ENCODE measurements at places on chromosomes 6 and 20.

DNA sequence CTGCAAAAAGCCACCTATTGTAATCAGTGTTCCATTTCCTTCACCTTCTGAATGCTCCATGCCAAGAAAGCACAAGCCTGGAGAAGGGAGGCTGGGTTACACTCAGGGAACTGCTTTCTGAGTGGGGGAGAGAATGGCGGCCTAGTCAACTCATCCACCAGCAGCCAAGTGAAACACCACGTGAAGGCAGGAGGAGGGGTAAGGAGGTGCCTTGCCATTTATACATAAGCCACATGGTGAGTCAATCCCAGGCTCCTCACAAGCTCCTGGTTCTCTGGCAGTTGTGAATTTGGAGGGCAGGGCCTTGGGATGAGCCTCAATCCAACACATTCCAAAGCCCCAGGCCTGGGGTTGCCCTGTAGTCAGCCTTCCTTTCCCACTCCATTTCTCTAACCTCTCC lies 149.4 kb downstream of the CD24 start:
- DNase-seq, result peak; percentile 7

DNA sequence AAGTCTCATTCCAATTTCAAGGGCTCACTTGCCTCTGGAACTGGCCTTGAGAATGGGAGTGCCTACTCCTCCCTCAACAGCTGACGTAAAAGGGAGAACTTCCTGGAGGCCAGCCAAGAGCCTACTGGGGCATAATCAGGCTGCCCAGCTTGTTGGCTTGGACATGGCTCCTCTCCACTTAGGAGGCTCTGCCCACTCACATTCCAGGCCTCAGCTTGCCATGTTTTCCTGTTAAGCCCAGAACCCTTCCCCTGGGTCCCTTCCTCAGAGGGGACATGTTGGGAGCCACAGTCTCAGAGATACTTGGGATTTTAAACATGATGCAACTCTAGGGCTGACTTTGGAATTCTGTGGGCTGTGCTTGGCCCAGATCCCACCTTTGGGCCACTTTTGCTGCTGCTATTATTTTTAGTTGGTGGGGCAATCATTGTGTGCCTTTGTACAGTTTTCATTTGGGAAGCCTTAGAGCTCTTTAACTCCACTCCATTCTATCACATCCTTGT lies 31.5 kb upstream of the ADTRP start:
- DNase-seq, result peak; percentile 72

GRCh38 chr6:24477070-24477469 lies 12.3 kb downstream of the GPLD1 start:
- DNase-seq, result no peak

DNA sequence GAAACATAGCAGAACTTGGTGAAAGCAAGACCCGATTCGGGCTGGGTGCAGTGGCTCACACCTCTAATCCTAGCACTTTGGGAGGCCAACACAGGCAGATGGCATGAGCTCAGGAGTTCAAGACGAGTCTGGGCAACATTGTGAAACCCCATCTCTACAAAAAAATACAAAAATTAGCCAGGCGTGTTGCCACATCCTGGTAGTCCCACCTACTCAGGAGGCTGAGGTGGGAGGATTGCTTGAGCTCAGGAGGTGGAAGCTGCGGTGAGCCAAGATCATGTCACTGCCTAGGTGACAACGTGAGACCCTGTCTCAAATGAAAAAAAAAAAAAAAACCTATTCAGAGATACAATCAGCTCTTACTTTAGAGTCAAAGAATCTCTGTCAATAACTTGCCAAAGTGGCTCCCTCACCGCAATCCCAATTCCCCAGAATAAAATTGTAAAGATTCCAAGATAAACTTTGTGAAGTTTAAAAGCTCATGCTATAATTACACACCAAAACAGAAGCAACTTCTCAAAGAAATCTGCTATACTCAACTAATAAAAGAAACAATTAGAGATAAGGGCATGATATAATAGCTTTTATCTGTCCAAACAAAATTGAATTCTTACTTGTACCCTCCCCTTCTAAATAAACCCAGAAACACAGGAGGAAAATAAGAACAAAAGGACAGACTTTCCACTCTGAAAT lies 33.6 kb downstream of the CDK19 start:
- DNase-seq, result no peak

DNA sequence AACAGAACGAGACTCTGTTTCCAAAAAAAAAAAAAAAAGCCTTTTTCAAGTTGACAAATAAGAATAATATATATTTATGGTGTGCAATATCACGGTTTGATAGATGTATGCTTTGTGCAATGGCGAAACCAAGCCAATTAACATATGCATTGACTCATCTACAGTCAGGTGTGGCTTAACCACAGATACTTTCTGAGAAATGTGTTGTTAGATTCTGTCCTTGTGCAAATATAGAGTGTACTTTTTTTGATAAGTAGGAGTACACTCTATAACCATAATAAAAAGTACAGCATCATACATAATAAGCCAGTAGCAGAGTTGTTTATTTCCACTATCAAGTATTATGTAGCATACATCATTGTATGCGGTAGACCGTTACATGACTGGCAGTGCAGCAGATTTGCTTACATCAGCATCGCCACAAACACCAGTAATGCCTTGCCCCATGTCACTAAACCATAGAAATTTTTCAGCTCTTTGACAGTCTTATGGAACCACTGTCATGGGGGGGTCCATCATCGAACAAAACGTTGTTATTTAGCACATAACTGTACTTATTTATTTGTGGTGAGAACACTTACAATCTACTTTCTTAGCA lies 59.2 kb downstream of the TMEM170B start:
- DNase-seq, result no peak

- no peak for DNase-seq
Observed at GRCh38 chr6:6283746-6284145, 36.7 kb downstream of the F13A1 start.

- DNase-seq, result no peak
Observed at GRCh38 chr6:28772480-28773381, 151.1 kb downstream of the TRIM27 start.

GRCh38 chr6:6803180-6803977 lies 214.9 kb downstream of the LY86 start:
- no peak for DNase-seq

DNA sequence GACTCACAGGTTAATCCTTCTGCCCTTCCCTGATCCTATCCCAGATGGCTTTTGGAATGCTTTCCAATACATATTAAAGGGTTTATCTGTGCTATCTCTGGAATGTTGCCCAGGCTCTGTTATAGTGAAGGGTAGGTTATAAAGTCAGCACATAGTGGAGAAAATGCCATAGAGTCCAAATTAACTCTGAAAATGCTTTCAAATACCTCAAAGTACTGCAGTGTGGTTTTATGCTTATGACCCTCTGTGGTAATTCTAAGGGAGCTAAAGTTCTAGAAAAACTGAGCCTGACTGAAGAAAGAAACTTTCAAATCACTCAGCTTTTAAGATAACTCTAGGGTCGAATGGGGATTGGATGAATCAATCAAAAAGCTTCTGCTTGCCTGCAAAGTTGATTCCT lies 159.8 kb downstream of the PLCB1 start:
- DNase-seq, result peak; percentile 92

DNA sequence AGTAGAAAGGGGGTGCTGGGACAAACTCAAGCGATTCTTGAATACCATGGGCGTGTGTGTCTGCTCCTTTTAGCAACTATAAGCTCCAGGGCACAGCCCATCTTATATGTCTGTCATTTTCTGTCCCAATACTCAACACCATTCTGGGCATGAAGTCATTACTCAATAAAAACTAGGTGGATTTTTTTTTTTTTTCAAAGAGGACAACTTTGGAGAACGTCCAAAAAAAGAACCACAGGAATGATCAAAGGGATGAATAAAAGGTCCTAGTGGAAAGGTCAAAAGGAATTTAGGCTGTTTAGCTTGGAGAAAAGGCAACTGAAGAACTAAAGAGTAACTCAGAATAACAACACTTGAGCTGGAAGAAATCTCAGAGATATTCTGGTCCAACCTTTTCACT lies 24.4 kb downstream of the UQCC1 start:
- peak; percentile 64 for DNase-seq

DNA sequence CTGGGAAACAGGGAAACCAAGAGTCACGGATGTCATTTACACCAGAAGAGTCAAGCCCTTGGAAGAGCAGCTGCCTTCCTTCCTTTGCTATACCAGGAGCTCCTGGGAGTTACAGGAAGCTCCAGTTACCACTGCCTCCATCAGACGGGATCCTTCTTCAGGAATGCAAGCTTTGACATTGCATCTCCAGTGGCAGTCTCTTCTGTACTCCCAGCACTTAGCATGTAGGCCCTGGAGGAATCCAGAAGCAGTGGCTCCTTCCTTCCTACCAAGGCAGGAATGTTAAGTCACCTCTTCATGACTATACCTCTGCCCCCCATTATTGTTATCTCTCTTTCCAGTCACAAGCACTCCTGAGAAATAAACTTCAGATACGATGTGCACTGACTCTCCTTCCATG lies 836.0 kb downstream of the MAFB start:
- peak; percentile 19 for DNase-seq

DNA sequence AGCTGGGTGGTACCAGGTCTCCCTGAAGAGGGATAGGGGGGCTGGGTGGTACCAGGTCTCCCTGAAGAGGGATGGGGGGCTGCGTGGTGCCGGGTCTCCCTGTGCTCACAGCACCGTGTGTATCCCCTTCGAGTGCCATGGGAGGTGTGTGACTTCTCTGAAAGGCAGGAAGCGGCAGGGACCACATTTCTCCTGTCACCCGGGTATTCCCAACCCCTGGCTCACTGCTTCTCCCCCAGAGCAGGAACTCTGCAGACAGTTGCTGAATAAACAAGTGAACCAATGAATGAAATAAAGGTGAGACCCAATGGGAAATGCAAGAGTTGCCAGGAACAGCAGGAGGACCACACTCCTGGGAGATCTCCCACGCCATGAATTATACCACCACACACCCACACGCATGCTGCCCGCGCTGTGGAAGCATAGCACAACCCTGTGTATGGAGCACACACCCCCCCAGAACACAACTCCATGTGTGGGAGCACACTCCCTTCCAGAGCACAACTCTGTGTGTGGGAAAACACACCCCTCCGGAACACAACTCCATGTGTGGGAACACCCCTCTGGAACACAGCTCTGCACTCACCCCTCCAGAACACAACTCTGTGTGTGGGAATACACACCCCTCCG lies 50.7 kb downstream of the RNASET2 start:
- no peak for DNase-seq

DNA sequence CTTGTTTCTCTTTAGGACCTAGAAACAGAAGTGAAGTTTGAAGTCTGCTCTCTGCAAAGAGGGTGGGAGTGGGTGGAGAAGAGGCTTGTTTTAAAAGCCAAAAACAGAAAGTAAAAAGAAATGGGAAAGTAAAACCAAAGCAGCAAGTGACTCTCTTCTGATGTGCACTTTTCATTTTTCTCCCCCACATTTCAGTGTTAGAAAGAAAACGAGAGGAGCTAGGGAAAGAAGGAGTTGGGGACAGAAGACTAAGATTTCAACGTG lies 1.3 kb downstream of the C6orf141 start:
- no peak for DNase-seq

- DNase-seq, result no peak
Observed at GRCh38 chr20:46305331-46305972, 2.8 kb downstream of the CDH22 start.

GRCh38 chr6:12064131-12064530 lies 52.0 kb downstream of the HIVEP1 start:
- DNase-seq, result peak; percentile 83

DNA sequence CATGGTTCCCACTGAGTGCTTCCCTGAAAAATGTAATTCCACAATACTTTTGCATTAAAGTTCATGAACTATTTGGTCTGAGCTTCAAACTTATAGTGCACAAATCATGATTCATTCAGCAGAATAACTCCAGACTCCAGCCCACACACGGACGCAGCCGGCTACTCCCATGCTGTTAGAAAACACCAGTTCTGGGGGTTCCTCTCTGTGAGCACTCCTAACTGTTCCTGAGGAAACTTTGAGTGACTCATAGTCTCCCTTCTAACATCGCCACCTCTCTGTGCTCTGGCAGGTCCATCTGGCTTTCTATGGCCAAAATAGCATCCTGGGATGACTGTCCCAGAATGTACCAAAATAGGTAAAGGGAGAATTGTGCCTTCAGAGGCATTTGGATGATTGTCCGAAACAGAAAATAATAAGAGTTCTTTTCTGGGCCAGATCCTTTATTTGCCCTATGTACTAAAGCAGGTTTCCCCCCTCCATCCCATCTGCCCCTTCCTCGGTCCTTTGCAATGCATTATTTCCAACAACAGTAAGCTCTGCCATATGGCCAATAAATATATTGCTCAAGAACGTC lies 32.3 kb upstream of the LY86 start:
- DNase-seq, result peak; percentile 43

DNA sequence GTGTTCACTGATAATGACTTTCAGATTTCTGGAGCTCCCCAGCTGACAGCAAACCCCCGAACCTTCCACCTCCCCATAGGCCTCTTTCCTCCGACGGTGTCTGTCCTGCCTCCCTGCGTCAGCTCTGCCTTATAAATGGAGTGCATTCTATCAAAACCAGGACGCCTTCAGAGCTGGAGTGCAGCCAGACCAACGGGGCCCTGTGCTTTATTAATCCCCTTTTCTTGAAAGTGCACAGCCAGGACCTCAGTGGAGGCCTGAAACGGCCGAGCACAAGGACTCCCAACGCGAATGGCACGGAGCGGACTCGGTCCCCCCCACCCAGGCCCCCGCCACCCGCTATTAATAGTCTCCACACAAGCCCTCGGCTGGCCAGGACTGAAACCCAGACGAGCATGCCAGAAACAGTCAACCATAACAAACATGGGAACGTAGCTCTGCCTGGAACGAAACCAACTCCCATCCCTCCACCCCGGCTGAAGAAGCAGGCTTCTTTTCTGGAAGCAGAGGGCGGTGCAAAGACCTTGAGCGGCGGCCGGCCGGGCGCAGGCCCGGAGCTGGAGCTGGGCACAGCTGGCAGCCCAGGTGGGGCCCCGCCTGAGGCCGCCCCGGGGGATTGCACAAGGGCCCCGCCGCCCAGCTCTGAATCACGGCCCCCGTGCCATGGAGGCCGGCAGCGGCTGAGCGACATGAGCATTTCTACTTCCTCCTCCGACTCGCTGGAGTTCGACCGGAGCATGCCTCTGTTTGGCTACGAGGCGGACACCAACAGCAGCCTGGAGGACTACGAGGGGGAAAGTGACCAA lies 42.3 kb upstream of the NAA20 start:
- peak; percentile 98 for DNase-seq

- DNase-seq, result peak; percentile 88
Observed at GRCh38 chr6:12348530-12349511, 58.7 kb downstream of the EDN1 start.

GRCh38 chr6:170008294-170008785 lies 256.9 kb downstream of the ERMARD start:
- DNase-seq, result no peak

GRCh38 chr6:35596448-35597442 lies 84.0 kb upstream of the TULP1 start:
- DNase-seq, result peak; percentile 97
